ENCODE measurements at places on chromosomes 6 and 20.

GRCh38 chr20:25586877-25587276 lies 1.5 kb upstream of the NINL start:
- DNase-seq = peak; percentile 16

GRCh38 chr6:49744259-49744658 lies at the start of gene CRISP3:
CRISP3 (minus strand) TSS chr6:49744388; CDS start chr6:49744367, 21 bp downstream.
- no peak for DNase-seq

DNA sequence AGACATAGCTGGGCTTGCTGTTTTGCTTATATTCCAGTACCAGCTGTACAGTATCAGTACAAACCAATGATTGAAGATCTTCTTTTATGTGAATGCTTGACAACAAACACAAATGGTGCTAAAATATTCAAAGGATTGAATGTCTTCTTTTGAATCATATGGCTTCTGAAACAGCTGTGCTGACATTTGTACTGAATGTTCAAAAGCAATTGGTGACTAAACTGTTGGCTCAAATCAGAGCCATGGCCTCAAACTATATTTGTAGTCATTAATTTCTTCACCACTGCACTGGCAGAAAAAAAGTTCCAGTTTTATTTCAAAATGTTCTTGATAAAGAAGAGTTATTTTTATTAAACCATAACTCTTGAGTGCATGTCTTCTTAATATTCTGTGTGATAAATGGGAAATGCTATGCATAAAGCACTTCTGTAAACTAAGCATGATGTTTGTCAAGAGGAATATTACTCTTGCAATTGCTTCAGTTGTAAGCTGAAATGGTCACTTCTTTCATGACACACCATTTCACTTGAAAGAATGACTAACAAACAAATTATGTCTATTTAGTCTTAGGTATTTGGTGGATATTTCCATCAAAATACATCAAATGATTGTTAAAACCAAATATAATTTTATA lies 45.9 kb upstream of the CENPW start:
- no peak for DNase-seq

DNA sequence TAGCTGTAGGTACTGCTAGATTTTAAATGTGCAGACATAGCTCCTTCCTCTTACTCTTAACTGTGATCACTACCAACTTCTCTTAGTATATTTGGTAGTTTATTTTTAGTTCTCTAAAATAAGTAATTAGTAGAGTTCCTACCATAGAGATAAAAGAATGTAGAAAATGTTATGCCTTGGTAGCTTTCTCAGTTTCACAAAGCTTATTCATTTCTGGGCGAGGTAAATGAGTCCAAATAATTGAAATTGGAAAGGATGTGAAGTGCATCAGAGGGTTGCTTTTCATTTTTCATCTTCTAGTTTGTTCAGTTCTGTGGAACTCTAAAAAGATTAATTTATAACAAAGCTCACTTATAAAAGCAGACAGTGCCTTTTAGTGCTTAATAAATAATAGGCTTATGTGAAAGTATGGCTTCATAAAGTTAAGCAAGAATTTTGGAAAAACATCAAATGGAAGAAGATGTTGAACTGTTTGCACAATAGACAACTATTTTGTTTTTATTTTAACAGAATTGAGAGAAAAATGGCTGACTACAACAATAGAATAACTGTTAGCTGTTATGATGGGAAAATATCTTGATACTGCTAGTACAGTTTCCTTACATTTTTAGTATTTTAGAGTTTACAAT lies 303.7 kb downstream of the UTRN start:
- DNase-seq = peak; percentile 67

DNA sequence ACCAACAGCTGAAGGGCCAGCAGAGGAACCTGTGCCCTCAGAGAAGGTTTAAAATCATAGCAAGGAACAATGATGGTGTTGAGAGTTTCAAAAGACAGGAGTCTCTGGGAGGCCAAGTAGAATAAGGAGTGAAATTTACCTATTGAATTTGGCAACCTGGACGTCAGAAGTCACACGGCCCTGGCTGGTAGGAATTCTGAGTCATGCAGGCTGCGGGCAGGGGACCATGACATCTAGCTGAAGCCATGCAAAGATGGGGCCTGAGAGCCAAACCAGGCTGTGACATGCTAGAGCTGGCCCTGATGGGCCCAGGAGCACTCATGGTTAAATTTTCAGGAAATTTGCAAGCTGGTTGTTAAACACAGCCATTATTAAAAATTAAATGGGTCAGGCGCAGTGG lies 64.0 kb upstream of the SNX9 start:
- no peak for DNase-seq

GRCh38 chr6:157841211-157841840 lies 18.3 kb downstream of the SNX9 start:
- no peak for DNase-seq

- no peak for DNase-seq
Measured at GRCh38 chr20:35004051-35004725, 48.5 kb downstream of the MYH7B start.

GRCh38 chr6:31345026-31345730 lies 11.8 kb downstream of the HLA-B start:
- no peak for DNase-seq

GRCh38 chr6:15544321-15544900 lies 118.4 kb downstream of the DTNBP1 start:
- peak; percentile 12 for DNase-seq

DNA sequence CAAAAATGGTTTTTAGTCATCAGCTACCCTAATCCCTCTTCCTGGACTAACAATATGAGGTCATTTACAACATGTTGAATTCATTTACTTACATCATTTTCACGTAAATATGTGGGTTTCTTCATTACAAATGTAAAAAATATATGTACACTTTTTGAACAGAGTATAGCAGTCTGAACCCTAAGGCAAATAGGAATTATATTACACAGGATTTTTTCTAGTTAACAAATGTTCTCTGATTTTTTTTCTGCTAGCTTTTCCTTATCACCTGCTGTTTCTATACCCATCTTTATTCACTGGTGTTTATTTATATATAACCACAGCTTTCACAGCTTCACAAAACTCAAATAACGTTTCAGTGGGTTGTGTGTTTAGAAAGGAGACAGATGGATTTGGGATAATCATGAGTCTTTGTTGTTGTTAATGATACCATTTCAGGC lies 21.0 kb upstream of the CD2AP start:
- DNase-seq = no peak

GRCh38 chr6:14211562-14211942 lies 94.0 kb downstream of the CD83 start:
- peak; percentile 33 for DNase-seq

DNA sequence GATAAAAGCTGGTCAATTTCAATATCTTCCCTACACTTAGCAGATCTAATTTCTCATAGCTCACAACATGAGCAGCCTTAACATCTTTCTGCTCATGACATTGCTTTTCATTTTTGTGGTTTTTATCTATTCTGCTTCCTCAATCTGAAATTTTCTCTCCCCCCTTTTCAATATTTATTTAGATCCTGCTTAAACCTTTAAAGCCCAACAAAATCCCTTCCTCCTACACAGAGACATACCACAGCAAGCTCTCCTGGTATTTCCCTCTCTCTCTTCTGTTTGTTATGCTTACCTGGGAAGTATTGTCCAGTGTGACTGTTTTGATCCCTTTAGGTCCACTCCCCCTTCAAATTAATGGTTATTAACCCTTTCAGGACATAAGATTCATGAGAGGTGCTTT lies 582.5 kb downstream of the RFPL4B start:
- DNase-seq = peak; percentile 31

- DNase-seq = no peak
Measured at GRCh38 chr20:4635342-4635741, 86.4 kb upstream of the PRND start.

DNA sequence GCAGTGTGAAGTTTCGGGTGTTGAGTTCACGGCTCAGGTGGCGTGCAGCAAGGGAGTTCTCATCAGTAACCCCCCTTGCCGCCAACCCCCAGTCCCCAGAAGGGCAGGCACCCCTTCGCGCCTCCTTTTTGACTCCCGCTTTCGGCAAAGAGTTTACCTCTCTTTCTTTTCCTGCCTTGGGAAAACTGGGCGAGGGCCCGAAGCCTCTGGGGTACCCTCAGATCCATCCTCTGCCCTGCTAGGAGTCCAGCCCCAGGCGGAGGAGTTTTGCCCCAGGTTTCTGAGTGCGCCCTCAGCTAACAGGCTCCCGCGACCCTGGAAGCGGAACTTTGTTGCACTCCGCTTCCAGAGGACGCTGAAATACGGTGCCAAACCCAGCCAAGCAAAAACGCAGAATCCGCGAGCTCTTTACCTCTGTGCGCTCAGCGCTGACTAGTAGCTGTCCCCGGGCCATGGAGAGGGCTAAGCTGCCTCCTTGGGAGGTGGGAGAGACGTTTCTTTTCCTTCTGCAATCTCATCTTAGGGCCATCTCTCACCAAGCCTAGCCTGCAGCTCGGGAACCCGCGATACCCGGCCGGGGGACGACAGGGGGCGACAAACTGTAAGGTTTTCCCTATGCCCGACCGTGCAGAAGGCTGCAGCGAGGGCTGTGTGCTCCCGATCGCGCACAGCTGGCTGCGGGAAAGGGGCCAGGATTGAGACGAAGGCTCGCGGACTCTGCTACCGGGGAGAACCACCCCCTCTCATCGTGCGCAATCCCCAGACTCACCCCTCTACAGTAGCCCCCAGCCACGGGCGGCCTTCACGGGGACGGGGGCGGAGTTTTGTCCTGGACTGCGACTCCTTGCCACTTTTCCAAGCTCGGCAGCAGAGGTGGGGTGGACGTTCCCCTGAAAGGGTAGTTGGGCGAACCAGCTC lies 2.7 kb upstream of the PAX1 start:
- DNase-seq = peak; percentile 19

DNA sequence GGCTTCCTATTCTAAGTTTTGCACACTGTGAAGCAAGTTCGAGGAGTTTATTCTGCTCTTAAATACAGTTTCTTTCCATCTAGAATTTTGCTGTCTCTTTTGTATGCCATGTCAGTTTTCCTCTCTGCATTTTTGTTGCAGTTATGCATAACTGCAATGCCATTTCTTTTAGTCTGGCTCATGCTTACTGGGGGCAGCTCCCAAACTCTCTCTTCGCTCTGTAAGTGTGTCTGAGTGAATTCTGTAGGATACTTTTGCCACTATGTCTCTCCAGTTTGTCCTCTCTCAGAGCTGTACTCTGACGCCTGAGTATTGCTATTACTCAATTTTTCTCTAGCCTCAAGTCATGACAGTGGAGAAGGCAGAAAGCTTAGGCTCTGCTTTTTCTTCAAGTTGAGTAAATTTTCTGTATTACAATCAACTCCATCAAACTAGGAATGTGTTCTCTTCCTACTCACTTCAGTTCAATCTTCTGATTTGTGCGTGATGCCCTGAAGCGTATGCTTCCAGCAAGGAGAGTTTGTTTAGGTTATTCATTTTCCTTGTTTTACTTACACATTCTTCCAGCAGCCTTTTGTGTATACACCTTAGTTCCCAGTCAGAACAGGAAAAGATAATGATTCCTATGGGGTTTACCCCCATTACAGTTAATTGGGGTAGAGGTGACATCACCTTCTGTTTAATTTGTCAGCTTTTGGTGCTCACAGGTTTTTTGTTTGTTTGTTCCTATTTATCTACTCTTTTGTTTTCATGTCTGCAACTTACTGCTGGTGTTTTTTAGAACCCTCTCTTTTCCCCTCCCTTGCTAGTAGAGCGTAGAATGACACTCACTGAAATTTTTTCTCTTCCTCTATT lies 430.9 kb downstream of the BCKDHB start:
- DNase-seq = no peak

GRCh38 chr20:64048402-64049044 lies 916 bp downstream of the SOX18 start:
- no peak for DNase-seq

- no peak for DNase-seq
Measured at GRCh38 chr6:162777091-162777490, 49.3 kb downstream of the PACRG start.

GRCh38 chr6:127111526-127111925 lies 6.9 kb upstream of the RSPO3 start:
- DNase-seq = no peak

- peak; percentile 62 for DNase-seq
Measured at GRCh38 chr6:148166339-148166968, 176.2 kb upstream of the SASH1 start.

- no peak for DNase-seq
Measured at GRCh38 chr6:98047164-98047563, 764.1 kb upstream of the MMS22L start.

Data from AG10803 (cell line).